GF-D8 (cell line): ENCODE measurements at places on chromosomes 16 and 17.
A peak's percentile ranks its signal among the peaks of the same experiment; 100 is the strongest.

GRCh38 chr16:85040685-85041084, 13.1 kb downstream of the KIAA0513 start:
- no peak for DNase-seq

GRCh38 chr16:13956635-13957196, 36.8 kb downstream of the ERCC4 start:
- no peak for DNase-seq

- no peak for DNase-seq
Measured at GRCh38 chr16:23927796-23928195, 92.0 kb downstream of the PRKCB start.

GRCh38 chr16:78277321-78278055, 178.0 kb downstream of the WWOX start:
- no peak for DNase-seq

- DNase-seq = no peak
Measured at GRCh38 chr16:68884861-68885720, 41.8 kb downstream of the TANGO6 start.

DNA sequence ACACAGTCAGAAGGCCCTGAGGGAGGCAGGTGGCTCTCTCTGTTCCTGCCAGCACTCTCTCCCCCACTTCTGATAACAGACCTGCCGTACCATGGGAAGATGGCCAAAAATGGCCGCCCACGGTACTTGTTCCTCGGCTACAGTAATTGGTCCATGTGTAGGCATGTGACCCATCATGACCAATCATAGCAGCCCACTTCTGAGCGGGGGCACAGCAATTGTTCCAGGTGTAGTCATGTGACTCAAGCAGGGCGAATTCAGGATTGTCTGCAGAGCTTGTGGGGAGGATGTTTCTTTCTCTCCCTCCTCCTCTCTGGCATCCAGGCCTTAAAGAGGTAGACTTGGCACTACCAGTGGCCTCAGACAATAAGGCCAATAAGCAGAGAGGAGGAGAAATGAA, 250.4 kb downstream of the MRTFB start:
- DNase-seq = no peak

GRCh38 chr17:7431231-7431630, 2.6 kb downstream of the SPEM3 start:
- no peak for DNase-seq

DNA sequence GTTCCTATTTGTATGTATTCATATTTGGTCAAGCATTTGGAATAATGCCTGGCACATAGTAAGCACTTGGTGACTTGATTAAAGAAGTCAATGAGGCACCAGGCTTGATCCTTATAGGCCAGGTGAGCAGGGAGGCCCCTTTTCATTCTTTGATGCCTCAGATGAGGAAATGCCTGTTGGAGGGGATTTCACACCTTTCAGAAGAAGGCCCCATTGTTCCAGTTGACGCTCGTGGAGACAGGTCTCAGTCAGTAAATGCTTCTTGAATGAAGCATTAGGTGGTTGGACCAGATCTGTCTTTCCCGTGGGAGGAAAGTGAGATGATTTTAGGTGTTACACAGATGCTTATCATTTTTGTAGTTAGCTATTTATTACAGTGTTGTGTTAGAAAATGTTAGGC, 13.0 kb downstream of the LCMT1 start:
- DNase-seq = no peak

DNA sequence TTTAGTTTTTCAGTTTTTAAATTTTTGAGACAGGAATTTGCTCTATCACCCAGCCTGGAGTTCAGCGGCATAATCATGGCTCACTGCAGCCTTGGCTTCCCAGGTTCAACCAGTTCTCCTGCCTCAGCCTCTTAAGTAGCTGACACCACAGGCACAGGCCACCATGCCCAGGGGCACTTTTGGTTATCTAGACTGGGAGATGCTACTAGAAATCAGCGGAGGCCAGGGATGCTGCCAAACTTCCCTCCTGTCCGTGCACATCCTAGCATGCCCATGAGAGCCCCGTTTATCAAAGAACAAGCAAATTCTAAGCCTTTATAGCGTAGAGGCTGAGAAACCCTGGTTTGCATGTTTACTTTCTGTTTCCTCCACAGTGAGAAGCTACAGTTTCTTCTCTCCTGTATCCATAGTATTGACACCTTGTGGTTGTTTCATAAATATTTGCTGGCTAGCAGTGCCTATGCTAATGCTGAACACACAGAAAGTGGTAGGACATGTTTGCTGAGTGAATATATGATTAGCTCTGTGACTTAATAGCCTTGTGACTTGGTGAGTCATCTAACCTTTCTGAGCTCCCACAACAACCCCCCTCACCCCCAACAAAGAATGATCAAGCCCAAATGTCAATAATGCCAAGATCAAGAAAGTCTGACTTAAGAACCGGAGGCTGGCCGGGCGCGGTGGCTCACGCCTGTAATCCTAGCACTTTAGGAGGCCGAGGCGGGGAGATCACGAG, 39.2 kb upstream of the MAF start:
- DNase-seq = no peak

GRCh38 chr17:63929860-63930766, 2.0 kb downstream of the CD79B start:
- DNase-seq = no peak

GRCh38 chr16:65323655-65324237, 201.9 kb upstream of the CDH11 start:
- no peak for DNase-seq

- DNase-seq = no peak
Measured at GRCh38 chr17:39169101-39169500, 3.1 kb upstream of the ARL5C start.

DNA sequence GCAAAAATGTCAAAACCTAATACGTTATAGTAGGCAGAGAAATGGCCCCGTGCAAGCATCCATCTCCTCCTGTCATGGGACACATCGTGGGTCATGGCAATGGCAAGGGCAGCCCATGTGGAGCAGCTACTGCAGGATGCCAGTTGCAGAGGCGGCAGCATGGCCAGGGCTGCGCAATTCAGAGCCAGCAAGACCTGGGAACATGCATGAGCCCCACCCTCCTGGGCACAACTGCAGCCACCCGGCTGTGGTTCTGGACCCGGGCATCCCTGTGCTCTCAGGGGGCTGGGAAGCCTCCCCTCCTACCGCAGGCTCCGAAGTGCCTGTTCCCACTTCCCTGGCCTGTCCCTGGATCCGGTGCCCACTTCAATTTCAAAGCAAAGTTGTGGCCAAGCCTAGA, 203.6 kb downstream of the CPPED1 start:
- no peak for DNase-seq

- DNase-seq = no peak
Measured at GRCh38 chr16:57870753-57871454, 68.6 kb upstream of the KIFC3 start.

DNA sequence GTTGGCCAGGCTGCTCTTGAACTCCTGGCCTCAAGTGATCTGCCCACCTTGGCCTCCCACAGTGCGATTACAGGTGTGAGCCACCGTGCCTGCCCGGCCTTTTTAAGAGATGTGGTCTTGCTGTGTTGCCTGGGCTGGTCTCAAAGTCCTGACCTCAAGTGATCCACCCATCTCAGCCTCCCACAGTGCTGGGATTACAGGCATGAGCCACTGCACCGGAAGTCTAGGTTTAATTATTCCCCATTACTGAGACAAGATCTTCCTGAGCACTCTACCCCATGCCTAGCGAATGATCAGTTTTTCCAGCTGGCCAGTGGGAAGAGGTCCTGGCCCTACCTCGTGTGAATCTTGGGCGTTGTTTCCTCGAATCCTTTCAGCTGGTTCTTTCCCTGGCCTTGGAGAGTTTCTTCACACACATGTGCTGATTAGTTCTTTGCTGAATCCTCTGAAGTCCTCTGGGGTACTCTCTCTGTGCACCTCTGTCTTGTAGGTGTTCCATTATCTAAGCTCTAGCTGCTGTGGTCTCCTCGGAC, 18.9 kb downstream of the C16orf54 start:
- no peak for DNase-seq

DNA sequence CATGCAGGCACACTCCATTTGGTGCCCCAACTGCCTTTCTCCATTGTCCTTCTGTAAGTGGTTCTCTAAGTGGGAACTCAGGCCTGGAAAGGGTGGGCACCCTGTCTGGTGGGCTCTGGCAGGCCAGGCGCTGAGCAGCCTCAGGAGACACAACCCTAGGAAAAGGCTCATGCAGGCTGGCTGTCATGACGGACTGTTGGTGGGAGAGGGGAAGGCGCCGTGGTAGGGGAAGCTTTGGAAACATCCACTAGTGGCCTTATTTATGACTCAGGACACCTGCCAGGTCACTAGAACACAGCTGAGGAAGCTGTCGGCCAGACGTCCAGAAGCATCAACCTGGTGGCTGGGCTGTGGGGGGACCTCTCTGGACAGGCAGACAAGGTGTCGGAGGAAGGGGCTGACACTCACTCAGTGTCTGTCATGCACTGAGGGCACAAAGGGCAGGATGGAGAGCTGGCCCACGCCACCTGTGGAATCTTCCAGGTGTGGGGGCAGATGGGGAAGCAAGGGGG, 216.0 kb downstream of the SEC14L1 start:
- no peak for DNase-seq

DNA sequence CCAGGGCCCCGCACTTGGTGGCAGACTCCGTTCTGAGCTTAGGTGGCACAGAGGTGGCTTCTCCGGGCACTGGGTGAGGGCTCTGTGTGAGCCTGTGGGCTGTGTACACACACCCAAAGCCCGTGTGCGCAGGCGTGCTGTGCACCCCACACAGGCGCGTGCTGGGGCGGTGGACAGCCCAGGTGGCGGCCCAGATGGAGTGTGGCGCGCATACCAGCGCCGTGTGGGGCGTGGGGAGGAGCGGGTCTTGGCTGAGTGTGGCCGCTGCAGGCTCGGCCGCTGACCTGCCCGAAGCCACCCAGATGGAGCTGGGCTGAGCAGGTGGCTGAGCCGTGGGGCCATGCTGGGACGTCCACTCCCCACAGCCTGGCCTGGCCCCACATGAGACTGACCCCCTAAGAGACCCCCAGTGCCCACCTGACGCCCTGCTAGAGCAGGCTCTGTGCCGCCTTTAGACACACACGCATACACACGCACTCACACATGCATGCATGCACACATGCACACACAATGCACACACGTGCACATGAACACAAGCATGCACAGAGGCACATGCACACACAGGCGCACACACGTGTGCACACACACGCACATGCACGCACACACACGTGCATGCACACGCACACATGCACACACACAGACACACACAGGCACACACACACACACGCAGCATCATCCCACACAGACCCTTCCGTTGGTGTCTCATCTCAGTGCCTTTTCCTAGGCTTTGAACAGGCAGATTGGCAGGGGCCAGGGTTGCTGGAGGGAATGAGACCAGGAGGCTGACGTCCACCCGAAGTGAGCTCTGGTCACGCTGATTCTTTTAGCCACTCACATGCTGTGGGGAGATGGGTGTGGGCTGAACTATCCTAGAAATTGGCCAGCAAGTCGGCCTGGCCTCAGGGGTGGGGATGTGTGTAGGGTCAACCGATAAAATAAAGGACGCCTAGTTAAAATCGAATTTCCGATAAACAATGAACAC, 2.1 kb downstream of the PRR35 start:
- DNase-seq = no peak

- DNase-seq = no peak
Measured at GRCh38 chr17:79937391-79938335, 98.0 kb downstream of the TBC1D16 start.

- no peak for DNase-seq
Measured at GRCh38 chr17:15945527-15946191, 729 bp downstream of the ADORA2B start.

DNA sequence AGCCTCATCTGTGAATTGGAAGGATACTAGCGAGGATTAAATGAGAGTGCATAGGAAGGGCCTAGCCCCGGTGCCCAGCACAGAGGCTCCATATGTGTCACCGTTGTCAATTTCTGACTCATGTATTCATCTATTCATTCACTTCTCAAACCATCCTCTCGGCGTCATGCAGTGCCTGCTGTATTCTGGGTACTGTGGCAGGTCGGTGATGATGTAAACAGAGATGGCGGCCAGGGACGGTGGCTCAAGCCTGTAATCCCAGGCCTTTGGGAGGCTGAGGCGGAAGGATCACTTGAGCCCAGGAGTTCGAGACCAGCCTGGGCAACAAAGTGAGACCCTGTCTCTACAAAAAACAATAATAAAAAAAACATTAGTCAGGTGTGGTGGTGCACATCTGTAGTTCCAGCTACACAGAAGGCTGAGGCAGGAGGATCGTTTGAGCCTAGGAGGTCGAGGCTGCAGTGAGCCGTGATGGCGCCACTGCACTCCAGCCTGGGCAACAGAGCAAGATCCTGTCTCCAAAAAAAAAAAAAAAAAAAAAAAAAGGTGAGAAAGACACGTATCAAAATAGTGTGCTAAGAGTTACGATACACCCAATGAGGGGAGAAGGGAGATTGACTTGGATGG, 4.3 kb upstream of the PPP1R1B start:
- DNase-seq = no peak

DNA sequence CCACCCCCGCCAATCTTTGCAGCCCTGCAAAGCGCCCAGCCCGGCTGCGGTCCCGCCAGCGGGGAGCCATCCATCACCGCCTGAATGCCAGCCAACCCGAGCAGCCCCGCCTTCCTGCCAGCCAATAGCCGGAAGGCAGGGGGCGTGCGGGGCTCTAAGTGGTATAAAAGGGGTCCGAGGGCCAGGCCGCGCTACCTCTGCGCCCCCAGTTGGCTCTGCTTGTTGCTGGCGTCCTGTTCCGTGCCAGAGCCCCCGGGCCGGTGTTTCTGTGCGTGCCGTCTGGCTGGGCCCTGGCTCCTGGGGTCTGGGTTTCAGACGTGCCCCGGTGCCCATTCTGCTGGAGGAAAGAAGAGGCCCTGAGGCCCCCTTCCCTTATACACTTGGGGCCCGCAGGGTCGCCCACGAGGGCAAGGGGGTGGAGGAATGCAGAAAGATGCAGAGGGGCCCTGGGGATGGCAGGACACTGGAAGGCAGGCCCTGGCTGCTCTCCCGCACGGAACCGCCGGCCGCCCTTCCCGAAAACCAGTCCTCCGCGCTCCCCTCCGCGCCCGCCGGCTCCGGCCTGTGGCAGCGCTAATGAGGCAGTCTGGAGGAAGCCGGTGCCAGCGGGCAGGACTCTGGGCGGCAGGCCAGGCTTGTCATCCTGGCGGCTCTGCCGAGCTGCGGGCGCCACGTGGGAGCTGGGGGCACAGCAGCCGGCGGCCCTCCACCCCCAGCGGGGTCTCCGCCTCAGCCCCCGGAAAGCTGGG, 14.0 kb downstream of the COPZ2 start:
- DNase-seq = peak; percentile 34

DNA sequence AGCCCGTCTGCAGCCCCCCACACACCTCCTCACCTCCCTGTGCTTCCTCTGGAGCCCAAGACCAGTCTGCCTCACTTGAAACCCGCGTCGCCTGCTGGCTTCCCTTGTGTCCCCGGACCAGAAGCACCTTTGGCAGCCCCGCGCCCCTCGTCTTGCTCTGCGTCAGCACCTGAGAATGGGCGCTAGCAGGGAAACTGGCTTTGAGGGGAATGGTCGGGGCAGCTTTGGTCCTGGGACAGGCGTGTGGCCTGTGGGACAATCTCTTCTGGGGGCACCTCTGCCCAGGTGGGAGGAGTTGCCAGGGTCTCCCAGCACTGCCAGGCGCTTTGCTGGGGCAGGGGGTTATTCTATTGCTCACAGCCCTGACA, 3.6 kb upstream of the MAFG start:
- no peak for DNase-seq

DNA sequence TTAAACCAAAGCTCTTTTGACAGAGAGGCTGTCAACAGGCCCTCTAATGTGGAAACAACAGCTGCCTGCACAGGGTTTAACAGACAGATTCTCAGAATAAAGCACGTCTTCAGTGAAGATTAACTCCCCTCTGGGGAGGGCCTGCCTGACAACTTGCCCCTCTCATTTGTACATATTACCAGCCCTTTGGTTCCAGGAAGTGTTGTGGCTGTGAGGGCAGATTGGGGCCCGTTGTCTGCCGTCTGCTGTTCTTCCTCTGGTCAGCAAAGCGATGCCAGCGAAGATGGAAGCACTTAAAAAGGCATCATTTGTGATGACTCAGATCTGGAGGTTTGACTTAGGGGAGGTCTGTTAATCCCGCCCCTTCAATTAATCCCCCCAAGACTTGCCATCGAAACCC, 177.0 kb upstream of the IRX6 start:
- no peak for DNase-seq
